ENCODE measurements at places on chromosomes 5 and 9.

DNA sequence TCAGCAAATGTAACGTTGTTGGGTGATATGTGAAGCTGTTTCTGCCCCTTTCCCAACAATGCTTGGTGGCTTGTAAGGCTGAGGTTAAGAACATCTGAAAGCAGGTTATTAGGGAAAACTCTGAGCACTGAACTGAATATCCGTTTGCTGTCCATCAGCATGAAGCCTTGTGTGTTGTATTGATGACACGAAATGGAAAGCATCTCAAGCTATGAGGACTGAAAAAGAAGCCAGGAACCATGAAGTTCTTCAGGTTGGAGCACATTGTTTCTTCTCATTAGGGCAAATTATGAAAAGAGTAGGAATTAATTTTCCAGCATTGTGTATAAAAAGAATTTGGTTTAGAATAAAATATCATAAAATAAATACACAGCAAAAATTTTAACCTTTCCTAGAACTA is 106.8 kb downstream of the IZUMO3 start:
- no peak for DNase-seq

DNA sequence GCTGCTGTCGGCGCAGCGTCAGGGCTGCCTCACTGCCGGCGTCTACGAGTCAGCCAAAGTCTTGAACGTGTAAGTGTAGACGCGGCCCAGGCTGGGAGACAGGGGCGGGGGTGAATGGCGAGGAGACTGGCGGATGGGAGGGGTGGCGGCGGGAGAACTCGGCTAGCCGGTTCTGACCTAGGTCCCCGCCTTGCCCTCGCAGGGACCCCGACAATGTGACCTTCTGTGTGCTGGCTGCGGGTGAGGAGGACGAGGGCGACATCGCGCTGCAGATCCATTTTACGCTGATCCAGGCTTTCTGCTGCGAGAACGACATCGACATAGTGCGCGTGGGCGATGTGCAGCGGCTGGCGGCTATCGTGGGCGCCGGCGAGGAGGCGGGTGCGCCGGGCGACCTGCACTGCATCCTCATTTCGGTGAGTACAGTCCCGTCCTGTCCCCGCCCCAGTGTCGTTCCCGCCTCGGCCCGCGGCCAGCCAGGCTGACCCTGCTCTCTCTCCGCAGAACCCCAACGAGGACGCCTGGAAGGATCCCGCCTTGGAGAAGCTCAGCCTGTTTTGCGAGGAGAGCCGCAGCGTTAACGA is 745 bp downstream of the GADD45G start:
- DNase-seq: no peak

DNA sequence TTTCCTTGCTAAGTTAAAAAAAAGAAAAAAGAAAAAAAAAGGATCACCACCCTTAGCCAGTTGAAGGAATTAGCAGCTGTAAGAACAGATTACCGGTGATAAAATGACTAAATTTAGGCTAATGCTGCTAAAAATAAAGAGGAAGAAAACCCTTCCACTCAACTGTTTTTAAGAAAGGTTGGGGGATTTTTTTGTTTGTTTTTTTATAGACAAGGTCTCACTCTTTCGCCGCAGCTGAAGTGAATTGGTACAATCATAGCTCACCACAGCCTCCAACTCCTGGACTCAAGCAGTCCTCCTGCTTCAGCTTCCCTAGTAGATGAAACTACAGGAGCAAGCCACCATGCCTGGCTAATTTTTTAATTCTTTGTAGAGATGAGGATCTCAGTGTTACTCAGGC is 101.7 kb downstream of the SNCAIP start:
- no peak for DNase-seq

GRCh38 chr5:83540105-83540504 is 68.6 kb downstream of the VCAN start:
- DNase-seq: no peak

DNA sequence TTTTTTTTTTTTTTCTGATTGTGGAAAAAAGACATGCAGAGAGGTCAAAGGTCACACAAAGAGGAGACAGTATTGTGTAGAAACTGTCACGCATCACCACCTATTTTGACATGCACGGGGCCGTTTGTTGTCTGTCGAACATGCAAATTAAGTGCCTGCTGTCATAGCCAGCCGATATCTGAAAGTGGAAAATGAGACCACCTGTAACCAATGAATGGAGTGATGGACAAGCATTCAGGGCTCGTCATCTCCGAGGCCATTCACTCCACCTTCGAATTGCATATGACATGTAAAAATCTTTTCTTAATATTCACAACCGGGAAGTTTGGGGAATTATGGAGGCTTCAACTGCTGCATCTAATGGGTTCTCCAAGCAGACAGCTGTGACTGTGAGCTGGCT is 512.2 kb upstream of the ADAMTS16 start:
- DNase-seq: no peak

DNA sequence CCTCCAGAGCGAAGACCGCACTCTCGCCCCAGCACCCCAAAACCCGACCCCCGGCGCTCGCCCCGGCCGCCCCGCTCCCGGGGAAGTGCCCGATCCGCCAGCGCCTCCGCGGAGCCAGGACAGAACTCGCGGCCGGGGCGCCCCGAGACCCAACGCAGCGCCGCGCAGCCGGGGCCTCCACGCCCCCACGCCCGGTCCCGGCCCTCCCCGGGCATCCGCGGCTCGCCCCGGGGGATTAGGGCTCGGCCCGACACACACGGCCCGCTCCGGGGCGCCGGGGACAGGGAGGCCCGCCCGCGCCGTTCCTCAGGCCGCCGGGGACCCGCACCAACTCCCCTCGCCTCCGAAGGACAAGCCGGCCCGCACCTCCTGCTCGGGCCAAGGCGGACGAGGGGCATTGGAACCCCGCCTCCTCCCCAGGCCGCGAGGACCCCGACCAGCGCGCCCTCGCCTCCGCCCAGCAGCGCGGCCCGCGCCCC is 544 bp downstream of the FNBP1 start:
- no peak for DNase-seq

GRCh38 chr5:135324897-135325650 is 74.0 kb downstream of the MACROH2A1 start:
- DNase-seq: no peak

DNA sequence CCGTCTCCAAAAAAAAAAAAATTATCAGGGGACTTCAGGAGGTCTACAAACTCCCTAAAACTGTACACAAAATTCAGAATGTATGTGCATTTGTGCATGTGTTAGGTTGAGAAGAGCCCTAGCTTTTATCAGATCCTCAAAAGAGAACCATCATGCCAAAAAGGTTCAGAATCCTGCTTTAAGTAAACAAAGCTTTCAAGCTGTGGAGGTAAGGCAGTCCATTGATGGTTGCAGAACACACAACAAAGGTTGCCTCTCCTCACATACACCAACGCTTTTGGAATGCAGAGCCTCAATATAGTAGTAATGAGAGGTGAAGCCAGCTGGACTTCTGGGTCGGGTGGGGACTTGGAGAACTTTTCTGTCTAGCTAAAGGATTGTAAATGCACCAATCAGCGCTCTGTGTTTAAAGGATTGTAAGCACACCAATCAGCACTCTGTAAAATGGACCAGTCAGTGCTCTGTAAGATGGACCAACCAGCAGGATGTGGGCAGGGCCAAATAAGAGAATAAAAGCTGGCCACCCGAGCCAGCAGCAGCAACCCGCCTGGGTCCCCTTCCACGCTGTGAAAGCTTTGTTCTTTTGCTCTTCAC is 57.9 kb upstream of the RNF38 start:
- no peak for DNase-seq

- no peak for DNase-seq
These were observed 1.6 kb downstream of the CLTB start for GRCh38 chr5:176414704-176415103.

- no peak for DNase-seq
These were observed 21.4 kb downstream of the PTPN3 start for GRCh38 chr9:109476642-109477257.

DNA sequence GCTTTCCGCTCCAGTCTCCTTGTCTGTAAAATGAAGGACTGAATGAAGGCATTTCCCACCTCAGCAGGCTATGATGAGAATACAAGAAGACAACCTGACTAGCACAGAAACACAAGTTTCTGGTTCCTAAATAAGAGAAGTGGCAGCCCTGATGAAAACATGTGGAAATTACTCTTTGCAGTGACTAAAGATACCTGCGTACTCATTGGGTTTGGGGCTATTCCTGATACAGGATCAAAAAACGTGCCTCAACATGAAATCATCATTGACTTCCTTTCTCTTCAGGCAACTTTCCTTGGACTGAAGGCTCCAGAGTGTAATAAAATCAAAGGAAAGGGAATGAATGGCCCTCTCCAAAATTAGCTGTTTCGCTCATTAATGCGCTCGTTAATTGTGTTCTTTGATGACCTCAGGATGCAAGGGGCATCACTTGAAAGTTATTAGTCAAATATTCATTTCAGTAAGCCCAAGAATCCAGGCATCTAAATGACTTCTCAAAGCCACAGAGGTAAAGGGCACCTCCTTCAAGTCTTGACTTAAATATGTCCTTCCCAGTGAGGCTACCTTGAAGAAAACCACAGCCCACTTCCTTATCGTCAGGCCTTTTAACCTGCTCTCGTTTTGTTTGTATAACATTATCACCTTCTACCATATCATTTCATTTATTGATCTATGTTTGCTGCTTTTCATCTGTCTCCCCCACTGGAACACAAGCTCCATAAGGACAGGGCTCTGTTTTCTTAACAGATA is 68.9 kb downstream of the RASEF start:
- DNase-seq: no peak
